ENCODE measurements at places on chromosomes 16 and 17. TPM values are rescaled to one million over a fixed set of nuclear protein-coding genes. Genes with fewer than 3 reads are reported as not detected.

ARHGDIG gene
- 1.8 TPM for total RNA-seq

HSPB9 gene
- not detected for total RNA-seq

GRCh38 chr17:4101759-4102405 is 40.9 kb downstream of the ZZEF1 start:
- DNase-seq, result no peak

- DNase-seq, result no peak
These were observed 199.6 kb upstream of the MAF start for GRCh38 chr16:79800016-79800608.

DNA sequence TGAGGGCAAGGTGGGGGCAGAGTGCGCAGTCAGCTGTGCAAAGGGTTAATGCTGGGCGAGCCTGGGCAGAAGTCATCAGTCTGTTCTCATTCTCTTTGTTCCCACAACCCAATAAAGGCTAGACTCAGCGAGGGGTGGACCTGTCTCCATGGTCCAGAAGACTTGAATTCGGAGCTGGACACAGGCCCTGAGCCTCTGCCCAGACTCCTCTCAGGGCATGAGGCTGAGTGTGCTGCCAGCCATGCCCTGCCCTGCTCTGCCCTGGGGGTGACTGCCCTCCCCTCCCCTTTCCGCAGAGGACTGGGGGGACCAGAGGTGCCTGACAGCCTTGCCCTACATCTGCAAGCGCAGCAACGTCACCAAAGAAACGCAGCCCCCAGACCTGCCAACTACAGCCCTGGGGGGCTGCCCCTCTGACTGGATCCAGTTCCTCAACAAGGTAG is 54.5 kb downstream of the MRC2 start:
- DNase-seq, result no peak

DNA sequence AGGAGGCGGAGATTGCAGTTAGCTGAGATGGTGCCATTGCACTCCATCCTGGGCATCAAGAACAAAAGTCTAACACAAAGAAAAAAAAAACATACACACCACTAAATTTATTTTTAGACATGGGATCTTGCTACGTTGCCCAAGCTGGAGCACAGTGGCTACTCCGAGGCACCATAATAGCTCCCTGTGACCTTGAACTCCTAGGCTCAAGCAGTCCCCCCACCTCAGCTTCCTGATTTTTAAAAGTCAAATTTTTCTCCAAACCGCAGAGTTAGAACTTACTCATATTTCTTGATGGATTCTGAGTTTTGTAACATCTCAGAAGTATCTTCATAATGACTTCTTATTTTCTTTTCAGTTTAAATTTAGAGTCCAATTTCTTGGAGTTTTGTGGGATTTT is 3.4 kb downstream of the CMTM4 start:
- no peak for DNase-seq

DNA sequence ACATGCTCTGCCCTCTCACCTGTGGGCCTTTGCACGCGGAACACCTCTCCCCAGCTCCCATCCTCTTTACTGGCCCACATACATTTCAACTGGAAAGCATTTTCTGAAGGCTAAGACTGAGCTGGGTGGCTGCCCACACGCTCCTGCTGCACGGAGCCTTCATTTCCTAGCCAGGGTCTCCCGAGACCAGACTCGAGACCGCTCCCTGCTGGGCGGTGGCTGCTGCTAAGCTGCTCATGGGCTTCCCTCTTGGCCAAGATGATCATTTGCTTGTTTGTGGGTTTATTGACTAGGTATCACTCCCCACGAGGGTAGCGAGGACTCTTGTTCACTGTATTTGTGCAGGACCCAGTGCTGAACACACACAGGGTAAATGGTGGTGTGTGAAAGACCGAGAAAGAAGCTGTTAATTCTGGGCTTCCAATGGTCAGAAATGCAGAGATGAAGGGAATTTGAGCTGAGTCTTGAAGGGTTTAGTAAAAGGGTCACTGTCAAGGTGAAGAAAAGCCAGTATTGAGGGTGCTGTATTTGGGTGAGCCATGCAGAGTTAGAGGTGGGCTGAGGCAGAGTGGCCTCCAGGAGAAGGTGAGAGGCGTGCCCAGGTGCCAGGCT is 907 bp downstream of the TRAPPC2L start:
- DNase-seq, result peak; percentile 87

- no peak for DNase-seq
These were observed 33.7 kb downstream of the MBTPS1 start for GRCh38 chr16:84082835-84083569.

All from colonic mucosa (tissue), 4 donors.